ENCODE measurements at places on chromosomes 11 and 22. TPM values are rescaled to one million over a fixed set of nuclear protein-coding genes. Genes with fewer than 3 reads are reported as not detected.

- no peak for DNase-seq
Observed at GRCh38 chr11:81211050-81211449, 1522.6 kb downstream of the FAM181B start.

DNA sequence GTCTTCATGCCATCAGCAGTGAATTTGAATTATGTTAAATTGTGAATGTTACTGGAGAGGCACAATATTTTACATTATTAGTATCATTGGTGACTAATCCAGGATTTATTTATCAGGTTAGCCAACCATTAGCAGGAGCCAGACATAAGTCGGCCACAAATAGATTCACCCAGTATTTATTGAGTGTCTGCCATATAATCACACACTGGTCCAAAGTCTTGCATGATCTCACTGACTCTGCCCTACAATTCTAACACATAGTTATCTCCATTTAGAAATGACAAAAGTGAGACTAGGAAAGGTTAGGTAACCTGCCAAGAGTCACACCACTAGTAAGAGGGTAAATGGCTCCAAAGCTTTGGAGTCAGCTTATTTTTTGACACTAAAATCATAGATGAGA, 179.6 kb downstream of the BLID start:
- DNase-seq: no peak

DNA sequence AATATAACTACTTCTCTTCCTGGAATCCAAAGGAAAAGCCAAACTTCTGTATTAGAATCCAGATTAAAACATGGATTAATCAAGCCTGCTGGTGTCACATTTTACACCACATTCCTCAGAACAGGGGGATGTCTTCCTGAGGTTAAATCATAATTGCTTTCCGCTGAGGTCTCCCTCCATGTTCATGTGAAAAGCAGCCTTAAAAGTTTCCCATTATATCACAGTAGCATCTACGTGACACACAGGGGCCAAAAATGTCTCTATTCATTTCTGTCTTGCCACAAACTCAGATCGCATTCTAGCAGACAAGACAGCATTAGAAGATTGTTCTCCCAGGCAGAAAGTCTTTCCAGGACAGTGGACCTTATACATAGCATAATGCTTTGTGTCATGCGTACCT, 788.7 kb downstream of the OPCML start:
- DNase-seq: no peak

GRCh38 chr11:13328286-13328685, 50.7 kb downstream of the BMAL1 start:
- no peak for DNase-seq

DNA sequence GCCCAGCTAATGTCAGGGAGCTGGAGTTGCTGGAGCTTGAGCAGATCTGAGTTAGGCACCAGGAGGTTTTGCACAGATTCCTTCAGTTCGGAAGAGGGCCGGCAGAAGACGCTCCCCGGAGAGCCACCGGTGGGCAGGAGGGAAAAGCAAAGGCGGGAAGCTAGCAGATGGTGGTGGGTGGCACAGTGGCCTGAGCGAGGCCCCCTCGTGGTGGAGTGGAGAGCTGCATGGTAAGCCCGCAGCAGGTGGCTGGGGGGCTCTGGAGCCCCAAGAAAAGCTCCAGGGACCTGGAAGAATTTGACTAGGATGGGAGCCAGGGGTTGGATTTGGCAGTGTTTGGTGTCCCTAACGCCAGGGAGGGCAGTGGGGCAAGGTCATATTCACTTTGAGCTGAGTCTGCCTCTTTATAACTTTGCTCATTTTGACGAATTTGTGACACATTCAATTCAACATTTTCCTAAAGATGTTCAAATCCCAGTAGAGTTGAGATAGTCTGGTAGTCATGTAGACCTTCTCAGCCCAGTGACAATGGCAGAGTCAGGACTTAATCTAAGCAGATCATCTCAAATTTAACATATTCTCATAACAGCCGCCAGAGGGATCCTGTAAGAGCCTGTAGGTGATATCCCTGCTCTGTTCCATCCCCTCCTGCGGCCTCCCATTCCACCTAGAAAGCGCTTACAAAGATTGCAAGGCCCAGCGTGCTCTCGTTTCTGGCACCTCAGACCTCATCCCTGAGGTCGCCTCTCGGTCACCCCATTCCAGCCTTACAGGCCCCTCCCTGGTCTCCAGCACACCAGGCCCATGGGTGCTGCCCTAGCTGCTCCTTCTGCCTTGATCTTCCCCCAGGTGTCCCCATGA, 57.9 kb downstream of the TRIM29 start:
- no peak for DNase-seq

DNA sequence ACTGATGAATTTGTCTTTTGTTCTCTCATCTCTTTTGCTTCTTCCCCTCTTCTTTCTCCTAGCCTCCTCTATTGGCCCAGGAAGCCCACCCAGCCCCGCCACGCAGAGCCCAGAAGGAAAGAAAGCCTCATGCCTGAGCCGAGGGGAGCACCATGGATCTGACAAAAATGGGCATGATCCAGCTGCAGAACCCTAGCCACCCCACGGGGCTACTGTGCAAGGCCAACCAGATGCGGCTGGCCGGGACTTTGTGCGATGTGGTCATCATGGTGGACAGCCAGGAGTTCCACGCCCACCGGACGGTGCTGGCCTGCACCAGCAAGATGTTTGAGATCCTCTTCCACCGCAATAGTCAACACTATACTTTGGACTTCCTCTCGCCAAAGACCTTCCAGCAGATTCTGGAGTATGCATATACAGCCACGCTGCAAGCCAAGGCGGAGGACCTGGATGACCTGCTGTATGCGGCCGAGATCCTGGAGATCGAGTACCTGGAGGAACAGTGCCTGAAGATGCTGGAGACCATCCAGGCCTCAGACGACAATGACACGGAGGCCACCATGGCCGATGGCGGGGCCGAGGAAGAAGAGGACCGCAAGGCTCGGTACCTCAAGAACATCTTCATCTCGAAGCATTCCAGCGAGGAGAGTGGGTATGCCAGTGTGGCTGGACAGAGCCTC, 3.8 kb downstream of the ZBTB16 start:
- no peak for DNase-seq

DNA sequence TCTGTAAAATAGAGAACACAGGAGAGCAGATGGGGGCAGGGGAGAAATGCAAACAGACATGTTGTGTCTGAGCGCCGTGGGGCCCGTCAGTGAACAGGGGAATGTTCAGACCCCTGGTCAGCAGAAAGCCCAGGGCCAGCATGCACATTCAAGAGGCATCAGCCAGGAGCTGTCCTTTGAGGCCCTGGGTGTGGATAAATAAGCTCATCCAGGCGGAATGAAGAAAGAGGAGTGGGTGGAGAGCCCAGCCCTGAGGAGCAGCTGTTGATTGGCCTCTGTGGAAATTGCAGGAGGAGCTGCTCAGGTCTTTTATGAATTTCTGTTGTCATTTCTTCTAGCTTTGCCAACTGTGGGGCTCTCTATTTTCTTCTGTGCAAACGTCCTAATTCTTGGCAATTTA, 49.7 kb upstream of the CECR2 start:
- DNase-seq: no peak

NCR3LG1 gene
- total RNA-seq: 9.0 TPM

HBG1 gene
- total RNA-seq: not detected

GRCh38 chr22:36855478-36855877, 5.3 kb upstream of the NCF4 start:
- DNase-seq: no peak

DNA sequence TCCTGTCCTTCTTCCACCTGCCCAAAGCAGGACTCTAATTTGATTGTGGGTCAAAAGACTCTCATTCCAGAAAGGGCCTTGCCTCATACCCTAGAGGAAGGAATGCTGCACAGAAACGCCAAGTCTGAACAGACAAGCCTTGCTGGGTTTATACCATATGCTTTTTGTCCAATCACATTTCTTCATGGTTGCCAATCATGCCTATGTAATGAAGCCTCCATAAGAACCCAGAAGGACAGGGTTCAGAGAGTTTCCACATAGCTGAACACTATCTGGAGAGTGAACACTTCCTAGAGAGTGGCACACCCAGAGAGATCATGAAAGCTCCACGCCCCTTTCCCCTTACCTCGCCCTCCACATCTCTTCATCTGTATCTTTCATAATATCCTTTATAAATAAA, 4.8 kb upstream of the SAA2 start:
- peak; percentile 21 for DNase-seq
